ENCODE measurements at places on chromosomes 11 and 22.

DNA sequence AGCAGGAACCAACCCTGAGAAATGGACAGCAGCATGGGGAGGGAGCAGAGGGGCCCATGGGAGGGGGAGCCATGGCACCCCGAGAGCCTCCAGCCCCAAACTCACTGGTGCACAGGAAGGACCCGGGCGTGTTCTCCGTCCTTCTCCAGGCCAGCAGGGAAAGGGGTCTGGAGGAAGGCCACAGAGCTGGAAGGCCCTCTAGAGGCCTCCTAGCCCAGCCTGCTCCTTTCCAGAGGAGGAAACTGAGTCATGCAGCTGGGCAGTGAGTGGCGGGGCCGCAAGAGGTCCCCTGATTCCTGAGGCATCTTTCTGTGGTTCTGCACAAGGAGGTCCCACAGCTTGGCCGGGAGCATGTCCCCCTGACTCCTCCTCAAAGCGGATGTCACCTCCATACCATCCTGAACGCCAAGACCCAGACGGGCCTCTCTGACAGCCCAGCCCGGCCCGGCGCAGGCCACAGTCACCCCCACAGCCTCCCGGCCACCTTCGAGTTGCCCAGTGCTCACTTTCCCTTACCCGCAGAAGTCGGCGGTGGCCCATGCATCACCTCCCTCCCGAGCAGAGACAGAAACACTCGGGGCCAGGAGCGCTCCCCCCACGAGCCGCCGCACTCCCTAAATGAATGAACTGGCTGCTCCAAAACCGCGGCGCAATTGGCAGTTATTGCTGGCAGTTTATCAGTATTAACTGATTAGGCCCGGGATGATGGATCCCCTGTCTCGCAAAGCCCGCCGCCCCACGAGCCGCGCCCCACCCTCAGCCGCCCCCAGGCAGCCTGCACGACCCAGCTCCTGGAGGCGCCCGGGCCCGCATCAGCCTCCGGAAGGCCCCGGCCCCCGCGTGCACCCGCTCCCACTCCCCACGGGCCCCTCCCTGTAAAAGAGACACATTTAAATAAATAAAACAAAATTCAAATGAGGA, 272.5 kb downstream of the BUD13 start:
- no peaks in the 10 kb centered on the region for H3K4me1 ChIP-seq
- H3K4me3 ChIP-seq = no peak overlapping the region
- H3K27ac ChIP-seq = no peak overlapping the region
- no peak for DNase-seq

GRCh38 chr11:57239348-57239747, 2.3 kb upstream of the APLNR start:
- H3K27me3 ChIP-seq = peaks cover 6% of the 10 kb centered on the region
- DNase-seq = no peak
- H3K27ac ChIP-seq = no peak overlapping the region
- H3K4me1 ChIP-seq = no peaks in the 10 kb centered on the region

- peaks cover 51% of the 10 kb centered on the region for H3K4me1 ChIP-seq
- peak overlapping the region; percentile 84 for H3K27ac ChIP-seq
- DNase-seq = peak; percentile 8
- no peaks in the 10 kb centered on the region for H3K27me3 ChIP-seq
- no peak overlapping the region for H3K4me3 ChIP-seq
These were observed 21.4 kb upstream of the EHF start for GRCh38 chr11:34599406-34599945.

DNA sequence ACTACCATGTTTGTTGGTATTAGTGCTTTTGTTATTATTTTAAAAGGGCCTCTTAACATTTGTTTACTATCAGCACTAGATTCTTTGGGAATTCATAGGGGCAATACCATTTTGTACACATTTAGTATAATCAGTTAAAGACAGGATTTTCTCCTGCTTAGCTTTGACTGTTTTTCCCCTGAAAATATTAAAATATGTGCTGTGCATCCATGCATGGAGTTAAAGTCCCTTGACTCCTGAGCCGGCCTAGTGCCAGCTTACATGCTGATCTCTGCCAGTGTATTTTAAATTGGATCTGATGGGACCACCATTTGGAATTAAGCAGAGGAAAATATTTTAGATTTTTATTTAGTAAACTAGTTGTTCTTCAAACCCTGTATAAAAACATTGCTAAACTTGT, 161.4 kb downstream of the METTL15 start:
- H3K4me1 ChIP-seq = no peaks in the 10 kb centered on the region
- no peak overlapping the region for H3K4me3 ChIP-seq
- no peaks in the 10 kb centered on the region for H3K27me3 ChIP-seq
- H3K27ac ChIP-seq = no peak overlapping the region
- no peak for DNase-seq

DNA sequence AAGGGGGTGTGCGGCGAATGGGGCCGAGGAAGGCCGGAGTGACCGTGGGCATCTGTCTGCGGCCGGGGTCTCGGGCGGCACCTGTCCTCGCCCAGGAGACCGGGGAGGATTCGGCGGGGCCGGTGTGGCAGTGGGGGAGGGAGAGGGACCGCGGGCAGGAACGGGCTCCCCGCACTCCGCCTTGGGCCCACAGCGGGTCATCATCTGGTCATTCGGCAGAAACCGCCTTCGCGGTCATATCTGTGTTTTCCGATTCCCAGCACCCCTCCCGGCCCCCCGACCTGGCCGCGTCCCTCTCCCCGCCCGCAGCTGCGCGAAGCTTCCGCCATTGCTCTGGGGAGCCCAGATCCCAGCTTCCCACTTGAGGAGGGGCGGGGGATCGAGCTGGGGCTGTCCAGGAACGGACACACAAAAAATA, 824 bp upstream of the CBX6 start:
- peak; percentile 61 for DNase-seq
- H3K27ac ChIP-seq = peak overlapping the region; percentile 86
- H3K4me1 ChIP-seq = peaks cover 18% of the 10 kb centered on the region
- peak overlapping the region; percentile 90 for H3K4me3 ChIP-seq
- H3K36me3 ChIP-seq = peaks cover 20% of the 10 kb centered on the region
- no peaks in the 10 kb centered on the region for H3K27me3 ChIP-seq

GRCh38 chr22:29306175-29306834, at the start of gene GAS2L1:
GAS2L1 (plus strand) TSS chr22:29306650; CDS start chr22:29308106, 1,456 bp downstream.
- no peak within 1 kb of the TSS for H3K27ac ChIP-seq
- H3K27me3 ChIP-seq = no peaks in the 10 kb centered on the region
- peak; percentile 64 for DNase-seq
- peaks cover 43% of the 10 kb centered on the region for H3K4me1 ChIP-seq

Data from large intestine (tissue), 12 donors.